ENCODE measurements at places on chromosomes 5 and 9.
A peak's percentile ranks its signal among the peaks of the same experiment; 100 is the strongest.

- no peak for DNase-seq
Observed at GRCh38 chr9:130938652-130939404, at the start of gene FIBCD1. FIBCD1 (minus strand) TSS chr9:130939247; CDS start chr9:130938607, 640 bp downstream.

GRCh38 chr5:177353093-177353492, 1.6 kb upstream of the LMAN2 start:
- no peak for DNase-seq

GRCh38 chr5:148229840-148230239, 8.5 kb upstream of the MARCOL start:
- DNase-seq, result no peak

DNA sequence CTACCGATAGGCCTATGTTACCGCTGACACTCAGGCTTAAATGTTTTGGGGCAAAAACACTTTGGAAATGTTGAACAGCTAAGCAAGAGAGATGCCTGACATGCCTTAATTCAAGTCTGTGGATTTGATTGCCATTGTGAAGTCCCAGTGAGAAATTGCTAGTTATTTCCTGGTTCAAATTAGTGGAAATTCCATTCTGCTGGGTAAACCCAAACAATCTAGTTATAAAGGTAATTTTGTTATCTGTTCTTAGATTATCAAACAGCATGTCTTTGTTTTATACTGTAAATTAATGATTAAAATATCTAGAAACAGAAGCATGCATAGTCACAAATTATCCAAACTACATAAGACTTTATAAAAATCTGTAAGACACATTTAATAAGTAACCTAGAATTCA, 96.6 kb downstream of the PJA2 start:
- DNase-seq, result no peak

DNA sequence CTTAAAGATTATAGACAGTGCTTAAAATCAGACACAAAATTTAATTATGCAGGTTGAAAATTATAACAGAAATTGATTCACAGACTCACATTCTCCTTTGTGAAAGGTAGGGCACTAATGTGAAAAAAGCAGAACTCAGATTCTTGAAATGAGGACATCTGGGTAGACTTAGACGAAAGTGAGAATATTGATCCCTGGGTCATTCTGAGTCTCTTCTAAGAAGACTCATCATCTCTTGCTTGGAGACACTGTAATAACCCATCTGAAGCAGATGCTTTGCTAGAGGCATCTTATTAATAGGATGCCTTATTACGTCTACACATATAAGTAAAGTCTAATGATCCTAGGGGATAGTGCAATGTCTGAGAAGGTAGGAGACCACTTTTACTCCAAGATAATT, 274.4 kb downstream of the HINT1 start:
- no peak for DNase-seq

DNA sequence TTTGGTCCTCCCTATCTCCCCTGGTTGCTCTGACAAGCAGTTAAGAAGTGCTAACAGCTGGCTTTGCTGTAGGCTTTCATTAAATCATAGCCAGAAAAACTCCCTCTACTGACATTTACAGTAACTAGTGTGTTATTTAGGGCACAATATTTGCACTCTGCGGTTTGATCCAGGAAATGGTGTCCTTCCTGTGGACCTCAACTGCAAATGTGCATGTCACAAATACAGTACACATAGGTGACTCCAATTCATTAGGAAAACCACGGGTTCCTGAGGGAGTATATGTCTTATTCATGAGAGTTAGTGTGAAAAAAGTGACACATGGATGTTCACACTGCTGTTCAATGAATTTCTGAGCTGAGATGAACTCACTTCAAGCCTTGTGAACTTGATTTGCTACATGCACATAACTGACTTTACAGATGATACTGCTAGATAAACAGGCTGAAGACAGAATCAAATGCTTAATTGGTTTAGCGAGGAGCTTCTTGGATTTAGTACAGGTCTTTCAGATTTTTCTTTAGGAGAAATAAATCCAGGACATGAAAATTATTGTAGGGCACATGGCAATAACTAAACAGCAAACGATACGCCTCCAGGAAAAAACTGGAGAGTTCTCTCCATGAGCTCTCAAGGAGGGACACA, 281.5 kb downstream of the EFNA5 start:
- DNase-seq, result peak; percentile 29

DNA sequence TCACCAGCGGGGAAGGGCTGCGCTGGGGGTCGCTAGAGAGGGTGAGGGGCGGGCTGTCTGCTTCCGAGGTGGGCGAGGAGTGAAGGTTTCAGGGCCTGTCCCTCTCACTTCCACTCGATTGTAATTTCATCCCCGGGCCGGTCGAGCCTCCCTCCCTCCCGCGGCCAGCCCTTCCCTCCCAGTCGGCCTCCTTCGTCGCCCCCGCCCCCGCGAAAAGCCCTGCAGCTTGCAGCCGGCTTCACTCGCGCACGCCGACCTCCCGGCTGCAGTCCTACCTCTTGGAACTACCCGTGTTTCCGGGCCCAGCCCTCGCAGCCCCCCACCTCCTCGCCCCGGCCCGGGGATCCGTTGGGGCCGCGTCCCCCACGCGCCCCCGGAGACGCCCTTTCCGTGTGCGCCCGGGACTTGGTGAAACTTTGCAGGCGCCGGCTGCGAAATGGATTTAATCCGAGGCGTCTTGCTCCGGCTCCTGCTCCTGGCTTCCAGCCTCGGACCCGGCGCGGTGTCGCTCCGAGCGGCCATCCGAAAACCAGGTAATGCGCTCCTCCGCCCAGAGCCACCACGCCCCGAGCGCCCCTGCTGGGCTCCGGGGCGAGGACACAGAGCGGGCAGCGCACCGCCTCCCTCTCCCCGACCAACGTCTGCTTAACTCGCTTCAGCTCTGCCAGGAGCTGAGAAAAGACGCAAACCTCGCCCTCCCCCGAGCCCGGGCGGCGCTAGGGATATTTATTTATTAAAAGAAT, at the start of gene EGFLAM:
Gene EGFLAM (plus strand): TSS at position 241 of the 743 bp plus-strand sequence. CDS start 196 bp downstream, at position 437.
- peak; percentile 6 for DNase-seq

GRCh38 chr5:133919148-133920136, 49.0 kb downstream of the C5orf15 start:
- no peak for DNase-seq

DNA sequence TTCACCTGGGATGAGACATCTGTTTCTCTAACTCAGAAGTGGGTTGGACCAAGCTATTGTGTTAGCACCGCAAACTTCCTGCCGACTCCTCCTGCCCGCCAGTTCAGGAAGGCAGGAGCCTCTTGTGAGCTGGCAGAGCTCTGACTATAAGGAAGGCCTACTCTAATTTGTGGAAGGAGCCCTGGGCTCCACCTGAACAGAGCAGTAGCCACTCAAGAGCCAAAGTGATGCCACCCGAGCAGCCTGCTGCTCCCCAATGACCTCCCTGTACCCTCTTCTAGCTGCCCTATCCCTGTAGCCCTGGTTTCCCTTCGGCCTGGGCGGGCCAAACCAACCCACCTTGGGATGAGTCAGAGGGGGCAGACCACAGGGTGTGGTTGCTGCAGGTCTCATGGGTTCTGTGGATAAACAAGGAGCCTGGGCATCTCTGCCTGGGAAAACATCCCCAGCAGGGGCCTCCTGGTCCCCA, 81.6 kb downstream of the PSD2 start:
- DNase-seq, result no peak

DNA sequence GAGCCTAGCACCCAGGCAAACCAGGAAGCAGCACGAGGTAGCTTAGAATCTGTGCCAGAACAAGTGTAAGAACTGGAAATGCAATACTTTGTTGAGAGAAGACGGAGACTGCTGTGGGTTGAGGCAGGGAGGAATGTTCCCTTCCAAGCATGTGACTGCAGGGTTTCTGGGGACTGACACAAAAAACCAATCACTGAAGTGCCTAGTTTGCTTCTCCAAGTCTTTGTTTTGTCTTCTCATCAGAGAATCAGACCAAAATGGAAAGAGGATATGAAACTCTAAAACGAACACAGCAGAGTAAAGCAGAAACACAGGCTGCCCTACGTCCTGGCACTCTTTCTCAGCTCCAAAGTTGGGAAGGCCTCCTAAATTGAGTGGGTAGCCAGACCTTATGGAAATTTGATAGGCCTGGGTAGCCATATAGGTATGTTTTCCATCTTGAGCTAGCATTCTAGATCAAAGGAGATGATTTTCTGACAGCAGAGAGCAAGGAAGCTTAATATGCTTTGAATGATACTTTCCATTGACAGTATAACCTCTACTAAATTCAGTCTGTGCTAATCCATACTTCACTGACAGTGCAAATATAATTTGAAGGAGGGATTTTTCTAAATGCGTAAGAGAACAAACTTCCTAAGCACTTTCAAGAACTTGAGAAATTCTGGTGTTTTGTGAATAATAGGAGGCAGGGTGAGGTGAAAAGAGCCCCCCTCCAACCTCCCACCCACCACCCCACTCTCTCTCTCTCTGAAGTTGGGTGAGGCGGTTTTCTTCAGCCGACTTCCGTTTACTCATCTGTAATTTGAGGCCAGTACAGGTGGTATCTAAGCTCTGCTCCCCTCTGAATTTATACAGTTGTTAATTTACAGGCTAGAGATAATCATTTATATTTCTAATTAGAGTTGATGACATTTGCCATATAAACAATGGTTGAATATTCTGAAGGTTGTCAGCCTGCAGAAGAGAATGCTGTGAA, 5.5 kb downstream of the ADRB2 start:
- no peak for DNase-seq

- DNase-seq, result no peak
Observed at GRCh38 chr9:124222918-124223720, 34.6 kb upstream of the NEK6 start.

DNA sequence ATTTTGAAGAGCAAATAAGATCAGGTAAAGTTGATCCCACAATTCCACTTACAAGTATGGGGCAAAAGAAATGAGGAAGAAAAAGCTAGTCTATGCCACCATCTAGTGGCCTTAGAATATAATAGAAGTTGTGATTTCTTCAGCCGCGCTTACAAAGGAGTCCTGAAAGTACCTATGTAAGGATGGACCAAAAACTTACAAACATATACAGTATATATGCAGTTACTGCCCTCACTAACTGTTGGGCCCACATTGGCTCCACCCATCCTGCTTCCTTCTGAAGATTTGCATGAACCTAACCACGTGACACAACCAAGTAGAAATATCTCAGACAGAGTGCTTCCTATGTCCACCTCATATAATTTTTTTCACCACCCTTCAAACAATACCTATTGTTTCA, 11.7 kb upstream of the OR13D1 start:
- DNase-seq, result peak; percentile 16

- peak; percentile 25 for DNase-seq
Observed at GRCh38 chr5:156475182-156476157, 148.5 kb downstream of the SGCD start.

DNA sequence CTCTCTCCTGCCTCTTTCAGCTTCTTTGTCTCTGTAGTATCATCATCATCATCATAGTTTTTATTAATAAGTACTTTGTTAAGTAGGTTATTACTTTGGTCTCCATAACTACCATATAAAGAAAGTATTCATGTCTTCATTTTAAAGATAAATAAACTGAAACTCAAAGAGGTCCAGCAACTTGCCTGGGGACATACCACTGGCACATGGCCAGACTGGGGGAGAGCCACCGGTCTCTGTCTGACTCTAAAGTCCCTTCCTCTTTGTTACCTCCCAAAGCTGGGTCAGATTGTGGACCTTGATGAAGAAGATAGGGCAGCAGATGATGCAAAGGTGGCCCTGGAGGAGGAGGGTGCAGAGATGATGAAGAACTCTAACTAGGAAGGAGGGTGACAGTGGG, 8.5 kb downstream of the CDX1 start:
- DNase-seq, result no peak

- DNase-seq, result no peak
Observed at GRCh38 chr9:27765266-27766072, 192.2 kb upstream of the C9orf72 start.

All from NCI-H2227 treated with DMSO at 0.1 percent for 48 hours (cell line).